ENCODE measurements at places on chromosomes 2 and 18.
A peak's percentile ranks its signal among the peaks of the same experiment; 100 is the strongest.

DNA sequence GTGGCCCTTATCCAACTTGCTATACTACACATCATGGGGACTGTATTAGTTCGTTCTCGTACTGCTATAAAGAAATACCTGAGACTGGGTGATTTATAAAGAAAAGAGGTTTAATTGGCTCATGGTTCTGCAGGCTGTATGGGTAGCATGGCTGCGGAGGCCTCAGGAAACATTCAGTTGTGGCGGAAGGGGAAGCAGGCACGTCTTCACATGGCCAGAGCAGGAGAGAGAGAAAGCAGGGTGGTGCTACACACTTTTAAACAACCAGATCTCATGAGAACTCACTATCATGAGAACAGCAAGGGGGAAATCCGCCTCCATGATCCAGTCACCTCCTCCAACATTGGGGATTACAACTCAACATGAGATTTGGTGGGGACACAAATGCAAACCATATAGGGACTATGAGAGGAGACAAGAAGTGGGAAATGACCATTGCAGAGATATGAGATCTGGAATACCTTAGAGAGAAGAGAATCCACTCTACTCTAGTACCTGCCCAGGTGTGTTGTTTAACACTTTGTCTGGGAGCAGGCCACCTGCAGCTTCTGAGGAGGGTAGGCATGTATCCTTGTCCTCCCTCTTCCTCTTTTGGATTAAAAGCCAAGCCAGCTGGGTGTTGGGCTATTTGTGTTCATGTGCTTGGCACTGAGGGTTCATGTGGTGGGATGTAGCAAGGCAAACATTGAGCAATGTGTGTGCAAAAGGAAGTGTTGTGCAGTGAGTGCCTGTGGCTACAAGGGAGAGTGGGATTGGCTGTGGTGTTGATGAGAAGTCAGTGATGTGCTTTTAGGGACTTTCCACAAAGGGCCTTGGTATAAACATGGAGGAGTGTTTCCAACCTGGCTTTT, 22.8 kb downstream of the TTLL4 start:
- DNase-seq, result no peak

DNA sequence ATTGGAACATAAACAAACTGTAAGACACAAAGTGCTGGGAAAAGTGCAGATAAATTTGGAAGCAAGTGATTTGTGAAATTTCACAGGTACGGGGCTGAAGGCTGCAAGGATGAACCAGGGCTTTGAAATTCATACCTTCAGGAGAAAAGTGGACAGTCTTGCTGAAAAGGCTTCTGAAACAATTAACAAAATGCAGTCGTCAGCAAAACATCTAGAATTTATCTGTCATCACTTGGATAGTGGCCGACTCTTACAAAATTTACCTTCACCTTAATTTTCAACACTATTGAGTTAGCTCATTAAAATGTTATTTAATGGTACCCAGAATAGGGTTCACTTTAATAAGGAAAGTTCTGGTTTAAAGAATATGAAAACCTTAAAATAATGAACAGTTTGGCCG, 138.3 kb downstream of the SNTG2 start:
- no peak for DNase-seq

DNA sequence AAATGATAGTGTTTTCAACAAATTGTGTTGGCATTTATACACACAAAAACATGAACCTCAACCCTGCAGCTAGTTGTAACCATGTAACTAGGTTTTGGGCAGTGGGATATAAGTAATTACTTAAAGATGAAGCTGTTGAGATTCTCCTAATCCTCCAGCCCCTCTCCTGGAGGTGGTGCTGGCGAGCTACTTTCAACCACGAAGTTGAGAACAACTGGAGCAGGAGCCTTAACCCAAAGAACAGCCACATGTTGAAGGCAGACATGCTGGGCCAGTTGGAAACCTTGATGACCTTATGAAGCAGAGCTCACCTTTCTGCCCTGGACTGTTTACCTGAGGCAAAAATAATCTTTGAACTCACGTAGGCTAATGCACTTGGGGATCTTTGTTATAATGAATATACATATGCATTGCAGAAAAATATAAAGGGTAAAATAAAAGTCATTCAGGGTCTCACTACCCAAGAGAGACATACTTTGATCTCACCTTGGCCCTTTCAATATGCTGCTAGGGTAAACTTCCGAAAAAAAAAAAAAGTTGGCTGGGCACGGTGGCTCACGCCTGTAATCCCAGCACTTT, 89.6 kb upstream of the NPAS2 start:
- DNase-seq, result peak; percentile 35

GRCh38 chr2:275466-275865, 10.7 kb downstream of the ACP1 start:
- DNase-seq, result no peak

DNA sequence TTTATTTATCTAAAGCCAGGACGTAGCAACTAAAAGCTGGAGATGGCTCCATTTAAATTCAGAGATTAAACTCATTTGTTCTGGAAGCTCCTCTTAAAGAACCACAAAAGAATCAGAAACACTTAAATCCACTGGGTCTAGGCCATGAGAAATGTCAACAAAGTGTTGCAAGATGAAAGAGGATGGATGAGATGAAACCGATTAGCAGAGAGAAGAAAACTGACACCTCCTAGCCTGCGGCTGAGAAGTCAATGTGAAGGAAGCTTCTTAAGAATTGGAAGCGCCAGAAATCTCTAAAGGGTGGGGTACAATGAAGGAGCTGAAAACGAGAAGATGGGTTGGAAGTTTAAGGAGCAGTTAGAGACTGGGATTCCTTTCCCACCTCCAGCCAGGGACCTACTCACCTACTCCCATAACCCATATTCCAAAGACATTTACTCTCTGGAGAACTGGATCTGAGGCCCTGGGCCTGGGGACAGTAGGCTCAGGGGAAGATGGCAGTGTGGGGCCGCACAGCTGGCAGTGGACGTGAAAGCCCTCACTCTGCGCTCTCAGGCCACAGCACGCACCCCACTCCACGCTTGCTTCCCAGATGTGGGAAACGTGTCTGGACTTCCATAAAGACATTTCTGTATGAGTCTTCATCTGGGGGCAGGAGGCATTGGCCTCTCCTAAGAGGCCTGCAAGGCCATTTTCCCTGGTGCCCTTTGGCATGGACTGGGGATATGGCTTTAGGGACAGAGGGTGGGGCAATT, 188.4 kb downstream of the LOXHD1 start:
- DNase-seq, result no peak

DNA sequence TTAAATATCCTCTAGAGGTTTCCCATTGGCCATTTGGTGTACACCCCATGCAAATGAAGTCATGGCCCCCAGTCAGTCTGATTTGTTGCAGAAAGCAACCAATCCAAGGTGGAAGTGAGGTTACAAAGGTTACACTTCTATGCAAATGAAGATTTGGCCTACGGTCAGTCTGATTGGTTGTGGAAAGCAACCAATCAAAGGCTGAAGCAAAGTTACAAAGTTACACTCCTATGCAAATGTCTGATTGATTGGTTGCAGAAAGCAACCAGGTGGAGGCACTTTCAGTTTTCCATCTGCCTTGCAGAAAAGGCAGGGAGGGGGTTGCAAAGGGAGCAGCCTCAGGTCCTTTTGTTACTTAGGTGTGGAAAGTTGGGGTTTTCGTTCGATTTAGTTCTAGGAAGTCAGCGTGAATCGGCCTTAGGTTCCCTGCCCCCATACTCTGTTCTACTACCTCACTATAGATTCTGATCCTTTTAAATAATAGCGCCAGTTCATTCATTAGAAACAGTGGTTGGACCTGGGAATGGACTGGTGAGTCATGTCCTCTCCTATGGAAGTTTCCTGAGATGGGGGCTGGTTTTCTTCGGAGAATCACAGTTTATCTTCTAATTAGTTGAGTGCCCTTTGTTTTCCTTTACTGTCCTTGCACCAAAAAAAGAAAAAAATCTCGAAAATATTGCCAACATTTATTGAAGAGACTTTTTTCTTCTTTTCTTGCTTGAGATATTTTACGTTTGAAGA, 279.5 kb downstream of the AGAP1 start:
- no peak for DNase-seq

Measured in nephron progenitor cell (in vitro differentiated cells).